ENCODE measurements at places on chromosomes 3 and 15. TPM values are rescaled to one million over a fixed set of nuclear protein-coding genes. Genes with fewer than 3 reads are reported as not detected.

The UNC45A gene
- 51.6 TPM for total RNA-seq

The IFRD2 gene
- total RNA-seq = 37.8 TPM

GRCh38 chr3:189720736-189721417 lies 89.7 kb downstream of the TP63 start:
- no peak for DNase-seq

DNA sequence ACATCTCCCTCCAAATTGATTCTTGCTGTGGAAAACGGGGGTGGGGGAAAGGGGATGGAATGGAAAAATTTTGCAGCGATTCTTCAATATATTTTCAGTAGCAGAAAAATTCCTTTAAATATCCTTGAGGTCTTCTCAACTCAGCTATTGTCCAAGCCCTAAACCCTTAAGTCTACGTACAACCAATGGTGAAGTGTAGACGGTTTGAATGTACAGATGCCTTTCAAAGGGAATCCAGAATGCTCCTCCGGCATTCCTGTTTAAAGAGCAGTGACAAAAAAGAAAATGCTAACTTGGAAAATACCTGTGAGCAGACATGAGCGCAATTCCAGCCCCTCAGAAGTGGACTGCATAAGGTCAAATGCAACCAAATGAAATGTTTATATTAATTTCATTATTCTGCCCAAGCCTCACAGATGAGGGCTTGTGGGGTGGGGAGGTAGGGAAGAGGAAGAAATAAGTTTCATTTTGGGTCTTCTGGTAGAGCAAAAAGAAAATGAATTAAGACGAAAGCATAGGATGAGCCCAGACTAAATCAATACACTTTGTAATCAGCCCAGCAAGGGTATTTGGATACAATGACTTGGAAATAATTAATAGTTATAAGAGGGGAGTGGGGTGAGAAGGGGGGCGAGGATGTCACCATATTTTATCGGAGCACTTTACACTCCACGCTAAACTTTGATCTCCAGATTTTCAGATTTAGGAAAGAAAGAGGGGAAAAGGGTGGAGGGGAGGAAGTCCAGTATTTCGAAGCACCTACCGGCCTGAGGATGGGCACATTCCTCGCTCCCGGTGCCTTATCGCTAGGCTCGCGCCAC lies 2.7 kb downstream of the FOXP1 start:
- DNase-seq = no peak

- DNase-seq = no peak
These were observed 3.3 kb upstream of the PLCB2 start for GRCh38 chr15:40310993-40311392.

DNA sequence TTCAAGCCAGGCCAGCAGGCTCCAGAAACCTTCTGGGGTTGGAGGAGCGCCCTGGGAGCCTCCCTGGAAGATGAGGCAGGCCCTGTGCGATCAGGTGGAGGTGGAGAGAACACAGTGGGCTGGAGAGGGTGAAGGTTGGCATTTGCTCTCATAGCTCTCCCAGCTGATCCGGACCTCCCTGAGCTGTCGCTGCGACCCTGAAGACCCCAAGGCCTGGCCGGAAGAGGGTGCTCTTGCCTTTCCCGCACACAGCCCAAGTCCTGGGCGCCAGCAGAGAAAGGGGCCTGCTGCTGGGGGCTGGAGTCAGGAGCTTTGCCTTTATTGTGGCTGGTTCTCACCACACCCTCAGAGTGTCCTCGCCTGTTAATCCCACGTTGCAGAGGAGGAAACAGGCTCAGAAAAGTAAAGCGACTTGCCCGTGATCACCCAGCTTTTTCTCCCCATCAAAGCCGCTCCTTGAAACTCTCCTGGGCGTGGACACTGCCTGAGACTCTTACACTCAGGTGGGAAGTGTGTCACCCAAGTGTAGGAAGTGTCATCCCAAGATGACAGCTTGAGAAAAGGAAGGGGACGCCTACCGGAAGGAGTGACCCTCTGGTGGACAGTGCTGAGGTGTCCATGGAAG lies 8.6 kb upstream of the RPL29 start:
- peak; percentile 93 for DNase-seq

DNA sequence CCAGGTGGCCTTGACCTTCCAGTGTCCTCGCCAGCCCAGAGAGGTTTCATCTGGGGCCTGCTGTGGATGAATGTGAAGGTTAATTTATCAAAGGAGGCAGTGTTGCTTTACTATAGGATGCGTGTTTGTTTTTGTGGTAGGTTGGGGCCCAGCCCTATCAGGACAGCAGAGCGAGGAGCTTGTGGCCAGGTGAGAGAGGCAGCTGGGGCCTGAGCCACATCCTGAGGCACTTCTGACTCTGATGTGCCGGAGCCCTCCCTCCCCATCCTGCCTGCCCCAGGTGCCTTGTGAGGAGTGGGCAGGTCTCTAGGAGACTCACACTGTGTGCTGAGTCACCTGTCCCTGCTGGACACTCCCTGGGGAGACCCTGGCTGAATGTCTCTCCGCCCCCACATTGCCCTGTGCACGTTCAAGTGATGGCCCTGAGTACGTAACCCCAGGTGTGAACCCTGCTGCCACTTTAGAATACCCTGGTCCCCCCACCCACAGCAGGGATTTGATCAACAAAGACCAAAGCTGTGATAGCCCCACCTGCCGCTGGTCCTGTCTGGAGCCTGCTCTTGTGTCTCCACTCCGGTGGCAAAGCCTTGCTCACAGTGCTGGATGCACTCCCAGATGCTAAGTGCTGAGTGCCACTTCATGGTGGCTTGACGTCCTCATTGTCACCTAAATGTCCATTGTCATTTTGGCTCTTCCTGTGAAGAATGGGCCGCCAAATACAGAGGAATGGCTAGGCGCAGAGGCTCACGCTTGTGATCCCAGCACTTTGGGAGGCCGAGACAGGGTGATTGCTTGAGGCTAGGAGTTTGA lies 16.0 kb downstream of the FBLN2 start:
- DNase-seq = no peak

DNA sequence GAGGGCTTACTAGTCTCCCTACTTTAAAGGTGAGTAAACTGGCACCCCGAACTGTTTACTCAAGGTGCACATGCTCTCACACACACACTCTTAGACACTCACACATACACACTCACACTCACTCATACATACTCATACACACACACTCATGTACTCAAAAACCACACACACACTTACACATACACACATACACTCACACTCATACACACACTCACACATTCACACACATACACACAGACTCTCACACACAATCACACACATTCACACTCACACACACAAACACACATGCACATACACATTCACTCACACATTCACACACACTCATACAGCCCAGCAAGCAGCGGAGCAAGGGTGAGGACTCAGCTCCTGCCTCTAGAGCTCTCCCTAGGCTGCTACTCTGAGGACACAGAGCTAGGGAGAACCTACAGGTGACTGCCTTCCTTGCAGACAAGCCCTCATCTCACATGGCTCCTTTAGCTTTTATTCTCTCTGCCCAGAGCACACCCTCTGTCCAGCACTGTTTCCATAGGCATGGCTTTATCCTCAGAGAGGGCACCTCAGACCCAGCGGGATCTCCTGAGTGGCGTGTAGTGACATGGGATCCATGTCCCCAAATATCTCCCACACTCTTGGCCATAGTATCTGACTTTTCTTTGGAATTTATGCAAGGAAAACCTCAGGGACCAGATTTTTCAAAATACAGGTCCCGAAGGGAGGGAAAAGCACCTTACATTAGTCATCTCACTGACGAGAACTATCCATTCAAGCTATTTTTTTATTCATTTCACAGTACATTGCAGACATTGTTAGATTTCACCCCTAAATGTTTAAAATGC lies 26.2 kb upstream of the ATG7 start:
- no peak for DNase-seq

Measured in tongue (tissue), 3 donors.